Right atrium auricular region (tissue), 2 donors: ENCODE measurements at places on chromosomes 5 and 9. TPM values are rescaled to one million over a fixed set of nuclear protein-coding genes. Genes with fewer than 3 reads are reported as not detected.

IGFBPL1 gene
- 2.8 TPM for total RNA-seq

IL4 gene
- not detected for total RNA-seq

HEXB gene
- total RNA-seq = 52.2 TPM

BTNL3 gene
- total RNA-seq = not detected

NPR3 gene
- total RNA-seq = 51.0 TPM

PDE6A gene
- total RNA-seq = not detected

PCDHA12 gene
- total RNA-seq = 0.59 TPM

GPRIN1 gene
- 0.22 TPM for total RNA-seq

TLR4 gene
- 20.0 TPM for total RNA-seq

GLRA1 gene
- not detected for total RNA-seq

GPR21 gene
- not detected for total RNA-seq

TRIM7 gene
- total RNA-seq = 4.1 TPM

TTC23L gene
- total RNA-seq = not detected

CDH18 gene
- not detected for total RNA-seq

FAM174A gene
- total RNA-seq = 28.6 TPM

DBH gene
- total RNA-seq = not detected

ZBED3 gene
- total RNA-seq = 4.3 TPM

MCC gene
- total RNA-seq = 28.8 TPM

DHX29 gene
- total RNA-seq = 20.9 TPM

TRIP13 gene
- 0.20 TPM for total RNA-seq

UGT3A1 gene
- total RNA-seq = not detected

BTNL8 gene
- 0.48 TPM for total RNA-seq

IL5 gene
- total RNA-seq = not detected

IRX1 gene
- not detected for total RNA-seq

PCDHGA7 gene
- 6.1 TPM for total RNA-seq

OR1N2 gene
- total RNA-seq = not detected

NEURL1B gene
- total RNA-seq = 17.9 TPM
